ENCODE measurements at places on chromosomes 12 and 14.

DNA sequence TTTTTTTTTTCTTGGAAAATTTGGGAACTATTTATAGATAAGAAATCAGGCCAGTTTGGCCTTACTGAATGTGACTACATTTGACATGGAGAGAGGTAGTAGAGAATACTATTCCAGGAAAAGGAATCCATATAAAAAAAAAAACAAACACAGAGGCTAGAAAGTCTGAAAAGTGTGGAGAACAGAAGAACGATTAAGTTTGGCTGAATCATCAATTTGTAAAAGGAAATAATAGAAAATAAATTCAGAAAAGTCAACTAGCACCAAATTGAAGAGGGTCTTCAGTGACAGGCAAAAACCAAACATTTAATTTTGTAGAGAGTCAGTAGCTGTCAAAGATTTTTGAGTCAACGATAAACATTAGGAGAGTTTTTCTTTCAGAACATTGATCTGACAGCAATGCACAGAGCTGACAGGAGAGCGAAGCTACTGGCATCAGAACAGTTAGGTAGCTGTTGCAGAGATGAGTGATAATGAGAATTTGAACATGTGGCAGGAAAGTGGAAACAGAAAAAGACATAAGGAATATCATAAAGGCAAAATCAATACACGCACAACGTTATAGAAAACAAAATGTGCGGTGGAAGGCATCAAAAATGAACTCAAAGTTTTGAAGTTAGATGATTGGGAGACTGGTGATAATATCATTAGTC is 241.2 kb downstream of the SOX5 start:
- DNase-seq, result no peak

GRCh38 chr12:40618636-40619035 is 73.6 kb upstream of the CNTN1 start:
- no peak for DNase-seq

- no peak for DNase-seq
Observed at GRCh38 chr14:28761438-28762291, 4.9 kb upstream of the FOXG1 start.

- DNase-seq, result no peak
Observed at GRCh38 chr12:127429551-127430285, 837.3 kb upstream of the TMEM132C start.

- no peak for DNase-seq
Observed at GRCh38 chr12:120242275-120242799, 23.2 kb downstream of the PXN start.

DNA sequence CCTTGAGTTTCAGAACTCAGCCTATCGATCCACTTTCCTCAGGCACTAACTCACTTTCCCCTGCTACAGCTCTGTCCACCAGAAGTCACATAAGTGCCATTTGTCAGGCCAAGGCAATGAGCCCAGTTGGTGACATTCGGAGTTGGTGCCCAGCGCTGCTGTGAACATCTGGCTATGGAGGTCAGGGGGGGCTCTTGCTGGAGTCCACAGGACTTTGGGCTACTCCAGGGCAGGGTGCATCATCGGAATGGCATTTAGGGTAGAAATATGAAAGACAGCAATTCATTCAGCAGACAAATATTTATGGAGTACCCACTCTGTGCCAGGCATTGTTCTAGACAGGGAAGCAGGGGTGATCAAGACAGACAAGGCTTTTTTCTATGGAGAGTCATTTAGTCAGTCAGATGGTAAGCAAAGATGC is 1.5 kb upstream of the PPP1CC start:
- DNase-seq, result no peak

GRCh38 chr14:31678421-31679249 is 117.4 kb downstream of the NUBPL start:
- DNase-seq, result no peak

- DNase-seq, result no peak
Observed at GRCh38 chr12:119672194-119672593, 4.3 kb downstream of the PRKAB1 start.

DNA sequence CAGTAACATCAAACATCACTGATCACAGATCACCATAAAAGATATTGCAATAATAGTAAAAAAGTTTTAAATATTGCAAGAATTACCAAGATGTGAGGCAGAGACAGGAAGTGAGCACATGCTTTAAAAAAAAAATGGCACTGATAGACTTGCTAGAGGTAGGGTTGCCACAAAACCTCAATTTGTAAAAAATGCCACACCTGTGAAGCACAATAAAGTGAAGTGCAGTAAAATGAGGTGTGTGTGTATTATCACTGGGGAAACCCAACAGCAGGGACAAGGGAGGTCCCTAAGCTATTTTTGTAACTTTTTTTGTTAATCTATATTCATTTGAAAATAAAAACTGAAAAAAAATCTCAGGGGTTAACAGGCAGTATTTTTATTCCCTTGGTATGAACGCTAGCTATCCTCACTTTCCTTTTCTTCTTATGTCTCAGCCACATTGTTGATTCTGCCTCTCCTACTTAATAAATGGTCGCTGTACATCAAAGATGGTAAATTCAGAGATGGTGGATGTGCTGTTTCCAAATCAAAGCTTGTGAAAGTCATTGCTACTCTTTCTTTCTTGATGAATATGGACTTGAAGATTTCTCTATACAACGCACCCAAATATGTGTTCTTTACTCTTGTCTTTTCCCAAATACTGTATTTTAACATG is 14.0 kb upstream of the KLRD1 start:
- DNase-seq, result no peak

DNA sequence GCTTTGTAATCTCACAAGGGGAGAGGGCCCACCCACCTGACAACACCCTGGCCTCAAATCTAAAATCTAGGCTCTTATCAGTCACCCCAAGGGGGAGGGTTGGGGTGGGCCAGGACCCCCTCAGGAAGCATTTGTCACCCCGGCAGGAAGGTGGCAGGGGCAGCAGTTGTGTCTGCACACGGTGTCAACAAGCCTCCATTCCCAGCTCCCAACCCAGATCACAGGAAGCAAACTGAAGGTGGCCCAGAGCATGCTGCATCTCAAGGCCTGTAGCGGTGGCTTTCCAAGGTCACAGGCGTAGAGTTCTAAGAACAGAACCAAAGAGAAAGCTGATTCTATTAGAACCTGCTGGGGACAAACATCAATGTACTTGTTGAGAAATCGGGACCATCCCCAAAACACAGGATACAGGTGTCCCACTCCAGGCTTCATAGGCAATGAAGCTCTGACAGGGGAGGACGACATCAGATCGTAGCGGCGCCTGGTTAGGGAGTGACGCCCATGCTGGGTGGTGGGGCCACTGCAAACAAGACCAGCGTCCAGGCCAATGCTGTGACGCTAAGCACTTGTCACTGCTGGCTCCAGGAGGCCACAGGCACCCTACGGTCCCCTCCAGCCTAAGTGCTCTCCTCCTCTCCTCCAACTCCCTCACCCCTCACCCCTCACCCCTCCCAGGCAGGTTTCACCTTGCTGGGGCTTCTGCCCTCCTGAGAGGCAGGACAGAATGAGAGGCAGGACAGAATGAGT is 52.9 kb downstream of the CCDC88C start:
- DNase-seq, result no peak

- DNase-seq, result no peak
Observed at GRCh38 chr14:69326611-69327010, 66.7 kb downstream of the GALNT16 start.

GRCh38 chr12:77102691-77103090 is 37.3 kb upstream of the E2F7 start:
- no peak for DNase-seq

DNA sequence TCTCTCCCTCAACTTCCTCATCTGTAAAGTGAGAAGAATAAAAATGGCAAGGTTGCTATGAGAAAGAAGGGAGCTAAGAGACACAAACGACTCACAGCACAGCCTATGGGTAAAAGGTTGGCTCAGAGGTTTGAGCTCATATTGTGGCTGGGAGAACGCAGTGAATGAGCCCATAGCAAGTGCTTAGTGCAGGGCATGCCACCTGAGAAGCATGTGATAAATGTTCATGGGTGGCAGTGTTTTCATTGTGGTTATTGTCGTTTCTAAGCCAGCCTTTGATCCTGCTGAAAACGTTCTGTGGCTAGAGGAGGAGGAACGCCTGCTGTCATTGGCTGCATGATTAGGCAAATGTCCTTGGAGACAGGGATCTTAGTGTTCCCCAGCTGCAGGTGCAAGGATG is 150.4 kb downstream of the KSR2 start:
- no peak for DNase-seq
